ENCODE measurements at places on chromosomes 1 and 21.

- DNase-seq: no peak
Observed at GRCh38 chr1:7100479-7100878, 315.2 kb downstream of the CAMTA1 start.

- DNase-seq: no peak
Observed at GRCh38 chr1:74763807-74764206, 30.9 kb downstream of the TYW3 start.

DNA sequence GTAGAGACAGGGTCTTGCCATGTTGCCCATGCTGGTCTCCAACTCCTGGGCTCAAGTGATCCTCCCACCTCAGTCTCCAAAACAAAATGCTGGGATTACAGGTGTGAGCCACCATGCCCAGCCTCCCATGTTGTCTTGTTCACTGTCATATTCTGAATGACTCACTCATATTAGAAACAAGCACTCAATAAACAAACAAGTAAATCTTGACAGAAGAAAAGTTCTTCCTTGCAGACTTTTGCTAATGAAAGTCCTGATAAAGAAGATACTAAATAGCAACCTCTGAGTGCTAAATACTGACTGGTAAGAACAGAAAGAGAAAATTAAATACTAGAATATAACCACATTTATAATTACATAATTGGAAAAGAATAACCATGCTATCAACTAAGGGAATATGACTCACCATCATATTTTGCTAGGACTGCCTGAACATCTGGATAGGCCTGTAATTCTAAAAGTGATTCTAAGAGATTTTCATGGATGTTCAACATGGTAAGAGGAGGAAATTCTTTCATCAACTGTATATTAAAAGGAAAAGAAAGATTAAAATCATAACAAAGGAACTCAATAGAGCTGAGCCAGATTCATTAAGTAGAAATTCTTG lies 37.3 kb downstream of the ST7L start:
- DNase-seq: no peak

GRCh38 chr1:162663086-162663485 lies 30.8 kb downstream of the DDR2 start:
- DNase-seq: no peak

Data from endodermal cell (in vitro differentiated cells).